Activated B cell treated with CpG ODN at 0.5 μM for 24 hours (primary cell): ENCODE measurements at places on chromosomes 12 and 14.

- DNase-seq: no peak
Measured at GRCh38 chr14:31265701-31266398, 58.3 kb upstream of the HECTD1 start.

DNA sequence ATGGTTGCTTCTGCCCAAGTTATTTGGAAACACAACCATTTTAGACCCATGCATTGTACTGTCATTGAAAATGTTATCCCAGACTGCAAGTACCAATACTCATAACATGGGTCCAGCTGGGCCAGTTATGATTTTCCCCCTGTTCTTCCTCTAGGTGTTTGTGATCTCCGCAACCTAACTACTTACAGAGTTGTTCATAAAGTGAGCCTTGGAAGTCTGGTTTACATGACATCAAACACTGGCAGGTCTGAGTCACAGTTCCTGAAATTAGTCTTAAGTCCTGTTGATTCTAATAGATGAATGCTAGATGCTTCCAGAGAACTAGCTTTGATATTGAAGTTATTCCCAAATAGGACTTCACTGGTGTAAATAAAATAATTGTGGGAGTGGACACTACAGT, 487.0 kb downstream of the MED13L start:
- DNase-seq: no peak

DNA sequence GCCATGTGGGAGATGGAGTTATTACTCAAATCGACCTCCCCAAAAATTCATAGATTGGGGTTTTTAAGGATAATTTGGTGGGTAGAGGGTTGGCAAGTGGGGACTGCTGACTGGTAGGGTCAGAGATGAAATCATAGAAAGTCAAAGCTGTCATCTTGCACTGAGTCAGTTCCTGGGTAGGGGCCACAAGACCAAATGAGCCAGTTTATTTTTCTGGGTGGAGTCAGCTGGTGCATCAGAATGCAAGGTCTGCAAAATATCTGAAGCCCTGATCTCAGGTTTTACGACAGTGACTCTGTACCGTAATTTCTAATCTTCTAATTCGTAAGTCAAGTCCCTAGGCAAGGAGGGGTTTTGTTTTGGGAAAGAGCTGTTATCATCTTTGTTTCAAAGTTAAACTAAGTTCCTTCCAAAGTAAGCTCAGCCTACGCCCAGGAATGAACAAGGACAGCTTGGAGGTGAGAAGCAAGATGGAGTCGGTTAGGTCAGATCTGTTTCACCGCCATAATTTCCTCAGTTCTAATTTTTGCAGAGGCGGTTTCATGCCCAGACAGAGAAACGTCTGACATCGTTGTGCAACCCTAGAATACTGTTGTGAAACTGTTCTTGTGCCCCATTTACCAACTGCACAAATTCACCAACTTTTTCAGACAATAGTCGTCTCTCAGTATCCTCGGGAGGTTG, 104.5 kb upstream of the SFSWAP start:
- DNase-seq: no peak

- no peak for DNase-seq
Measured at GRCh38 chr12:132657004-132657727, 30.0 kb downstream of the POLE start.

DNA sequence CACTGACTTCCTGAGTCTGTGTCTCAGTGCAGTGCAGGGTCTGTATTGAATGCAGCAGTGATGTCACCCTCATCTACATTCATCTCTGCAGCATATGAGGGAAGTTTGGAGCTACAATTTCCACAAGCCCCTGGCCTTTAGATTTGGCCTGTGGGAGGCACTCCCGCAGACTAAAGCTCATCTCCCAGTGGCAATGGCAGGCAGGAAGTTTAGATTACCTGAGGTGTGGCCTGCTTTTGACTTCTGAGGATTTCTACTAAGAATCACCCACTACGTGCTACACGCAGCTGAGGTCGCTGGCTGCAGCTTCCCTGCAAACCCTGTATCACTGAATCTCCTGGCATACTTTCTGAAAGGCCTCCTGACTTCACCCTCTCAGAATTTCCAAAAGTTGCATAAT, 202.2 kb upstream of the PRKD1 start:
- no peak for DNase-seq

GRCh38 chr12:94595152-94595551, 55.2 kb downstream of the TMCC3 start:
- DNase-seq: no peak

DNA sequence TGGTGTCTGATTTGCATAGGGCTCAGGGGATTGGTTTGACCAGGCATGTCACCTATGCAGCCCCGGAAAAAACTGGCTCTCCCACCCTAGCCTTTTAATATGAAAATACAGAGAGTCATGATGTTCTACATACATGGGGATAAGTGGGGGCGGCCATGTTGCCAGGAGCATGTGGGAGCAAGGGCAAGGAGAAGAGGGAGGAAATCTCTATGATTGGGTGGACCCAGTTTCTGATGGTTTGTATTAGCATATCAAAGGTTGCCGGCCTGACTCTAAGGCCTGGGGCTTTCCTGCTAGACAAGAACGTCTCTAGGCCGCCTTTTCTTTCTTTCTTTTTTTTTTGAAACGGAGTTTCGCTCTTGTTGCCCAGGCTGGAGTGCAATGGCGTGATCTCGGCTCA, 123.4 kb upstream of the CPSF6 start:
- no peak for DNase-seq

DNA sequence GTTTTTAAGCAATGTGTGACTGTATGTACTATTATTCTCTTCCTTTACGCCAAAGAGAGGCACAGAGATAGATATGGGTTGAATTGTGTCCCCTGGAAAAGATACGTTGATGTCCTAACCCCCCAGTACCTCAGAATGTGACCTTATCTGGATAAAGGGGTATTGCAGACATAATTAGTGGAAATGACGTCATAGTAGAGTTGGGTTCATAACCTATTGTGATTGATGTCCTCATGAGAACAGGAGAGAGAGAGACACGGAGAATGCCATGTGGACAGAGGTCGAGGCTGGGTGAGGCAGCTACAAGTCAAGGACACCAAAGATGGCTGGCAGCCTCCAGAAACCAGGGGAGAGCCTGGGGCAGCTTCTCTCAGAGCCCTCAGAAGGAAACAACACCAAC, 376.3 kb downstream of the FUT8 start:
- DNase-seq: no peak

- DNase-seq: no peak
Measured at GRCh38 chr14:96072076-96072475, 32.9 kb downstream of the C14orf132 start.

DNA sequence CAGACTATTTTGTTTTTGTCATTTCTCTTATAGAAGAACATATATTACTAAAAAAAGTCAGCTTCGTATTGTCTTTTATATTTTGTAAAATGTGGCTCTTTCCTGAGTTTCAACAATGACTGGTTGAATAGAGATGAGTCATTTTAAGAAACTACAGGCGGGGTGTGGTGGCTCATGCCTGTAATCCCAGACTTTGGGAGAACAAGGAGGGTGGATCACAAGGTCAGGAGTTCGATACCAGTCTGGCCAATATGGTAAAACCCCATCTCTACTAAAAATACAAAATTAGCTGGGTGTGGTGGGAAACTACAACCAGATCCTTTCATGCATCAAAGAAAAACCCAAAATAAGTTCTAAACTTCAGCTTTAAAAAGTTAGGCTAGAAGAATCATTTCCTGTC, 28.8 kb downstream of the HECTD4 start:
- DNase-seq: no peak

DNA sequence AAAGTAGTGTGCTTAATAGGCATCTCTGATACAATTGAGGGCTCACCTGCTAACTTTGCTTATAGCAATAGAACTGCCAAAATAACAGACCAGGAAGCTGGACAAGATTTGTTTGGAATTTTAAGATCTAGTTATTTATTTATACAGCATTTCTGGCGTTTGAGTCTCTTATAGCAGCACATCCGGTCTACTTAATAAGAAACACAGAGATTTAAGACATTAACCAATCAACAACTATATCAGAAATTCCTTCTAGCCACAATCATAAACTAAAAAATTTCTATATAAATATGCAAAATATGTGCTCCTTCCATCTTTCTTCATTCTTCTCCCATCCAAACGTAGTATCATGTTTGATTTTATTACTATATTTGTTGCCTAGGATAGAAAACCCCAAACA, 2.6 kb downstream of the RTN1 start:
- DNase-seq: no peak

DNA sequence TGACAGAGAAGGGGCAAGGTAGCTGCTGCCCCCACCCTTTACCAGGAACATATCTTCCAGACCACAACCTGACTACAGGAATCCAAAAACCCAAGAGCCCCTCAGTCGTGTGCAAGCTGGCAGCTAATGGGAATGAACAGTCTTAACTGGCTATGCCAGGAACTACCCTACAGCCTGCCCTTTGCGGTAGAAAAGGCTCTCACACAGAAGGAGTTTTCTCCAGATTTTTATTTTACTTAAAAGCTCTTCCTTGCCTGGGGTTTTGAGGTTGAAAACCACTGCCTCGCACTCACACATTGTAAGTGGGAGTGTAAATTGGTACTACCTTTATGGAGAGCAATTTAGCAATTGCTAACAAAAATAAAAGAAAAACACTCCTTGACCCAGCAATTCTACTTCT, 28.3 kb downstream of the PITPNM2 start:
- no peak for DNase-seq

GRCh38 chr12:29682088-29682487, 101.7 kb downstream of the TMTC1 start:
- DNase-seq: no peak

DNA sequence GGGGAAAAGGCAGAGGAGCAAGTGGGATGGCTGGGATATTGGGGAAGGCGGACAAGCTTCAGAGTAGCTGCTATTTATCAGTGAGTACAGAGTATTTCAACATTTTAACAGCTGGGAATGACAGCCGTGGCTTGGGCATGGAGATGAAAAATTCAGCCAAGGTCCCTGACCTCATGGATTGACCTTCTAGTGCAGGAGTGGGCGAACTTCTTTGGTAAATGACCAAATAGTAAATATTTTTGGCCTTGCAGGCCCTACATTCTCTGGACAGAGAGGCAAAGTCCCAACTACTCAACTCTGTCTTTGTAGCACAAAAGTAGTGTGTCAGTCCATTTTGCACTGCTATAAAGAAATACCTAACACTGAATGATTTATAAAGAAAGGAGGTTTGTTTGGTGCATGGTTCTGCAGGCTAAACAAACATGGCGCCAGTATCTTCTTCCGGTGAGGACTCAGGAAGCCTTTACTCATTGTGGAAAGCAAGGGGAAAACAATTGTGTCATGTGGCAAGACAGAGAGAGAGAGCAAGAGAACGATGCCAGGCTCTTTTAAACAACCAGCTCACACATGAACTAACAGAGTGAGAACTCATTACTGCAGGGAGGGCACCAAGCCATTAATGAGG, 33.6 kb downstream of the TMEM233 start:
- no peak for DNase-seq

- no peak for DNase-seq
Measured at GRCh38 chr14:90561920-90562319, 165.1 kb downstream of the CALM1 start.

GRCh38 chr12:88303335-88303734, 161.2 kb downstream of the TMTC3 start:
- DNase-seq: no peak

- no peak for DNase-seq
Measured at GRCh38 chr12:15966426-15966825, 55.3 kb downstream of the DERA start.

DNA sequence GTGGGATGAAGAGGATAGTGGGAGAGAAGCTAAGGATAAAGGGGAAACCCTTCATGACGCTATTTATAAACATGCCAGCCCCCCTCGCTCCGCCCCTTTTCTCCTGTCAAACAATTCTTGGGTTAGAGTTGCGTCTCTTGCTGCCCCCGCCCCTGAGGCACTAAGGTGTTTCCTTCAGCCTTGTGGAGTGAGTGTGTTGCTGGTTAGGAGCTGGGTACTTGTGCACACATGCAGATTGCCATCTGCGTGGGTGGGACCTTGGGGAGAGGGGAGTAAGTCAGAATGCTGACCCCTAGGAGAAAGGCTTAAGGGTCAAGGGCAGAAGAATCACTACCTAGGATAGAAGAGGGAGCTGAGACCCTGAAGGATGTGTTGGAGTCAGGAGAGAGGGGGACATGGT, 5.4 kb downstream of the FOXJ2 start:
- no peak for DNase-seq

DNA sequence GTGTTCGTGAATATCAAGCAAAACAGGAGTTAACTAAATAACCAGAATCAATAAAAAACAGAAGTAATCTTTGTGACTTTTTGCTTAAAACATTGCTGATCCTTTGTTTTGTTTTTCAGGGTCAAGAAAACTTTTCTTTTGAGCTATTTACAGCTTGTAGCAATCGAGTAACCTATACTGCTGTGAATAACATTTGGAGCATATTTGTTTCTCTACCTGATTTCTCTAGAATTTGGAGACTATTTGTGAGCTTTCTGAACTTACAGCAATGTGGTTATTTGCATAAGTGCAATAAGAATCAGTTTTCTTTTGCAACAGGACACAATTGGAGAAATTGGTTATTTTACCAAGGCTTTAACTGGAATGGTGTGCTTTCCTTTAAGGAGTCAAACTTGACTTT, 7.3 kb upstream of the ETNK1 start:
- DNase-seq: no peak

DNA sequence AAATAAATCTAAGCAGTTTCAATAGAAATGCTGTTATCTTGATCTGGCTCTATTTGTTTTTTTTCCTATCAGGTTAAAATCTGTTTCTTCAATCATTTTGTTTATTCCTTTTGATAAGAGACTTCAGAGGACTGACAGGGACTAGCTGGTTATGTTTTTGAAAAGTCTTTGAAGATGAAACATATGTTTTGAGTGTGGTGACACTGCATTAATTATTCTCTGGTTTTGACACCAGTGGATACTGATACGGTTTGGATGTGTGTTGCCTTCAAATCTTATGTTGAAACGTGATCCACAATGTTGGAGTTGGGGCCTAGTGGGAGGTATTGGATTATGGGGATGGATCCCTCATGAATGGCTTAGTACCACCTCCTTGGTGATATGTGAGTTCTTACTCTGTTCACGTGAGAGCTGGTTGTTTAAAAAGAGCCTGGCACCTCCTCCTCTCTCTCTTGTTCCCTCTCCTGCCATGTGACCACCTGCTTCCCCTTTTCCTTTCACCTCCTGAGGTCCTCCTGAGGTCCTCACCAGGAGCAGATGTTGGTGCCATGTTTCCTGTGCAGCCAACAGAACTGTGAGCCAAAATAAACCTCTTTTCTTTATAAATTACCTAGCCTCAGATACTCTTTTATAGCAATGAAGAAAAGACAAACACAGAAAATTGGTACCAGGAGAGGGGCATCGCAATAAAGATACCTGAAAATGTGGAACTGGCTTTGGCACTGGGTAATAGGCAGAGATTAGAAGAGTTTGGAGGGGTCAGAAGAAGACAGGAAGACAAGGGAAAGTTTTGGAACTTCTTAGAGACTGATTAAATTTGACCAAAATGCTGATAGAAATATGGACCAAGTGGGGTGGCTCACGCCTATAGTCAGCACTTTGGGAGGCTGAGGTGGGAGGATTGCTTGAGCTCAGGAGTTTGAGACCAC, 23.0 kb downstream of the RASSF3 start:
- DNase-seq: no peak

- DNase-seq: no peak
Measured at GRCh38 chr14:38721822-38722431, 381.1 kb downstream of the SEC23A start.

GRCh38 chr12:16857456-16857923, 251.5 kb upstream of the LMO3 start:
- no peak for DNase-seq

- no peak for DNase-seq
Measured at GRCh38 chr14:79703209-79703608, 508.1 kb downstream of the DIO2 start.
